ENCODE measurements at places on chromosomes 1 and 21.

GRCh38 chr1:167927046-167927754, 9.3 kb upstream of the DCAF6 start:
- no peak for DNase-seq

GRCh38 chr21:44785620-44786335, 15.8 kb downstream of the UBE2G2 start:
- no peak for DNase-seq

GRCh38 chr1:211581526-211581925, 2.6 kb upstream of the SLC30A1 start:
- DNase-seq = peak; percentile 76

GRCh38 chr1:26378088-26378878, 5.7 kb upstream of the ZNF683 start:
- DNase-seq = peak; percentile 92

DNA sequence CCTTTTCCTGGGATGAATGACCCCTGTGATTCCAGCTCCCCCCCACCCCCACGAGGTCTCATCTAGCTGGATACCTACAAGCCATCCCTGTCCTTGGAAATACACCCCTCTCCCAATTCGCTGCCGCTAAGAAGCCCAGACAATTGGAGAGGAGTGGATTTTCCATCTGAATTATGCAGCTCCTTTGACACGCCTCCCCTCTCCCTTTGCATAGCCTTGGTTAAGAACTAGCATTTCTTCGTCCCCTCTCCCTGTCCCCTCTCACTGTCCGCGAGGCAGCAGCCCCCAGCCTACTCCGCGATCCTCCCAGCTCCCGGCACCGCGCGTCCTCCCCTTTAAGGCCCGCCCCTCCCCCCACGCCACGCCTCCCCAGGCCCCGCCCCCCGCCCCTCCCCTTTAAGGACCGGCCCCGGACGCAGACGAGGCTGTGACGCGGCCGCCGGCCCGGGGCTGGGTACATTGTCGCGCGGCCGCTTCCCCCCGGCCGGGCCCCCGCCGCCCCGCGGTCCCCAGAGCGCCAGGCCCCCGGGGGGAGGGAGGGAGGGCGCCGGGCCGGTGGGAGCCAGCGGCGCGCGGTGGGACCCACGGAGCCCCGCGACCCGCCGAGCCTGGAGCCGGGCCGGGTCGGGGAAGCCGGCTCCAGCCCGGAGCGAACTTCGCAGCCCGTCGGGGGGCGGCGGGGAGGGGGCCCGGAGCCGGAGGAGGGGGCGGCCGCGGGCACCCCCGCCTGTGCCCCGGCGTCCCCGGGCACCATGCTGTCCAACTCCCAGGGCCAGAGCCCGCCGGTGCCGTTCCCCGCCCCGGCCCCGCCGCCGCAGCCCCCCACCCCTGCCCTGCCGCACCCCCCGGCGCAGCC, at the start of gene MAPKAPK2:
TSS of gene MAPKAPK2 (plus strand) at position 428 of the 856 bp plus-strand sequence. CDS start at position 753, 325 bp downstream.
- no peak for DNase-seq

GRCh38 chr1:157878059-157878458, 36.5 kb upstream of the CD5L start:
- DNase-seq = peak; percentile 11

GRCh38 chr1:185774394-185774793, 40.2 kb downstream of the HMCN1 start:
- DNase-seq = no peak

- no peak for DNase-seq
Observed at GRCh38 chr1:47507881-47508701, 70.2 kb downstream of the FOXD2 start.
